Lung microvascular endothelial cell (primary cell): ENCODE measurements at places on chromosomes 3 and 15. TPM values are rescaled to one million over a fixed set of nuclear protein-coding genes. Genes with fewer than 3 reads are reported as not detected.
A peak's percentile ranks its signal among the peaks of the same experiment; 100 is the strongest.

GRCh38 chr3:138946663-138947494 lies at the start of the genes FOXL2 and FOXL2NB:
TSS of gene FOXL2 (minus strand) at chr3:138947137. CDS start at chr3:138946722, 415 bp downstream.
TSS of gene FOXL2NB (plus strand) at chr3:138947217. CDS start at chr3:138947365, 148 bp downstream.
- no peak for DNase-seq

Gene PCBP4
- total RNA-seq, result 15.0 and 19.2 TPM in 2 replicates

Gene FBLN2
- total RNA-seq, result 2.6 and 10.9 TPM in 2 replicates

DNA sequence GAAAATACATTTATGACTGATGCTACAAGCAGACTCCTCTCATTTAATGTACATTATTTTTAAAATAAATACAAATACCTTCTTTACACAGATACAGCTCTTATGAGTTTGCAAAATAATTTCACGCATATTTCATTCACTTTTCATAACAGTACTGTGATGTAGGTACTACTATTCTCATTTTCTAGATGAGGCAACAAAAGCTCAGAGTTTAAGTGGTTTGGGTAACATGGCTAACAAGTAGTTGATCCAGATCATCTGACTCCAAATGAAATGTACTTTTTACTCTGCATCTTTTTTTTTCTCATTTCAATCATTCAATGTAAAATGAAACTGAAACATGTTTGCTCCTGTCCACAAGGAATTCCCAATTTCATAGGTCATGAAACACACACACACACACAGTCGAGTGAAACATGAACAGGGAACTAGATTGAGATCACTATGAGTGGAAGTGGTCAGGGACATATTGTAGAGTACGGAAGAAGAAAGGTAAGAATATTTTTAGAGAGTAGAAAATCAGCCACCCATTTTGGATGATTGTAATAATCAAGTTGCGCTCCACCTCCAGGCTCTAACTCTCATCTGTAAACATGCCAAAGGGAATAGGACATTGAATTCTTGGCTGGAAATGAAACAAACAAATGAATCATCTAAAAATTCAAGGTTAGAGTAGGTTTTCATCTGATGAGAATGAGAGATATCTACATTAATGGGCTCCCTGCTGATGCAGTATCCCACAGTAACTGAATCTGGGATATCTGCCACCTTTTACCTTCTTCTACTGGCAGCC lies 92.4 kb downstream of the CLDN1 start:
- peak; percentile 73 for DNase-seq

DNA sequence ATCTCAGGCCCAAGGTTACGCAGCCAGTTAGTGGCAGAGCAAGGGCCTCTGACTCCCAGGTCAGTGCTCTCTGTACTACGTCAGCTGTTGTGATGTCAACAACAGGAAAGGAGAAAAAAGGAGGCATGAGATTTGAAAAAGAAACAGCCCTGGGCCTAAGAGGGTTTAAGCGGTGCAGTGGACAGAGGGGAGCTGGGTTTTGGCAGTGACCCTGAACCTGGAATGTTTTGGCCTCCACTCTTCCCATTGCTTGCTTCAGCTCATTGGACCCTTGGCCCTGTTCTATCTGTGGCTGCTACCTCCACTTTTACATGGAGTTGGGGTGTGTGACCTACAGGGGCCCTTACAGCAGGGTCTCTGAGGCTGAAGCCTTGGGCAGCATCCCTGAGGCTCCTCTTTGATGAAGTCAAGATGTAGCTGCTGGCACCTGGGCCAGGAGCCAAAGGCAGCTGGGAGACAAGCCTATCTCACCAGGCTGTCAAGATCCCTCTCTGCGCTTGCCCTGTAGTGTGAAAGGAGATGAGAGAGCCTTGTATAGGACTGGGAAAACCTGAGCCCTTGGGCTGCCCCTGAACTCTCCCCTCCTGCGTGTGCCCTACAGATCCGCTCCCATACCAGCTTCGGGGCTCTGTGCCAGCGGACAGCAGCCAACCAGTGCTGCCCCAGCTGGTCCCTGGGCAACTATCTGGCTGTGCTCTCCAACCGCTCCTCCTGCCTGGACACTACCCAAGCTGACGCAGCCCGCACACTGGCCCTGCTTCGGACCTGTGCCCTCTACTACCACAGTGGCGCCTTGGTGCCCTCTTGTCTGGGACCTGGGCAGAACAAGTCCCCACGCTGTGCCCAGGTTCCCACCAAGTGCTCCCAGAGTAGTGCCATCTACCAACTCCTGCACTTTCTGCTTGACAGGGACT lies 8.7 kb downstream of the DISP2 start:
- no peak for DNase-seq

- DNase-seq, result no peak
These were observed 126.4 kb upstream of the FAM3D start for GRCh38 chr3:58792921-58793451.

DNA sequence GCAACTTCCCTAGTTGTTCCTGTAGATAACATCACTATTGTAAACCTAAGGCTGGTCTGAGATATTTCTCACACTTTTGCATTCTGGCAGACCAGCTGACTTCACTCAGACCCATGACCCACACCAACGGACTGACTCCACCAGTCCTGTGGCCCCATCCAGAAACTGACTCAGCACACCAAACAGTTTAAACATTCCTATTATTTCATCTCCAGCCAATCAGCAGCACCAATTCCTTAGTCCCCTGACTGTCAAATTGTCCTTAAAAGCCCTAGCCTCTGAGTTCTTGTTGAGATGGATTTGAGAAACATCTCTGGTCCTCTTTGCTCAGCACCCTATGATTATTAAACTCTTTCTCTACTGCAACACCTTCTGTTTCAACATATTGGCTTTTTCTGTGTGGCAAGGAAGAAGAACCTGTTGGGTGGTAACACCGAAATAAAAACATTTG lies 12.2 kb upstream of the IDH2 start:
- no peak for DNase-seq

Gene TMCO5A
- total RNA-seq, result not detected in 2 replicates

- DNase-seq, result no peak
These were observed 12.3 kb upstream of the ULK4 start for GRCh38 chr3:41974223-41974622.

- DNase-seq, result peak; percentile 6
These were observed 34.5 kb downstream of the ZFAND6 start for GRCh38 chr15:80093854-80094418.

DNA sequence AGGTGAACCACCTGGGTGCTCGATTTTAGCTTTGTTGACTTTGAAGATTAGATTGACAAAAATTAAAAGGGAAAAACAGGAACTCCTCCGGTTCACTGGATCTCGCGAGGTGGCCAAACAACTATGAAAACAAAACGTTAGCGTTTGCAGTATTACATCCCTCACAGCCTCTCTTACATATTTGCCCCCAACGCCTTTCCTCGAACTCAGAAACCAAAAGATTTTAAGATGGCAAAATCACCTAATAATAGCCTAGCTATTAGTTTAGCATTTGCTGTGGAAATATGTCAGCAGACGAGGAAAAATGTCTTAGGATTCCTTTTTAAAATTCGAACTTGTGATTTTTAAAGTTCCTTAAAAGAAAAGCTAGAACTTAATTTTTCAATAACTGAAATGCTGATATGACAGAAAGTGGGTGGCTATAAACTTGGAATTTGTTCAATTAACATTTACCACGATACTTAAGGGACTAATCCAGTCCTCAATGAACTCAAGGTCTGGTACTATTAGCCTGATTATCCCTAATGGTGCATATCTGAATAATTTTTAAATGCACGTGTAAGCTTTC lies 491 bp upstream of the SENP7 start:
- no peak for DNase-seq

GRCh38 chr3:149816986-149817385 lies 4.0 kb downstream of the RNF13 start:
- peak; percentile 46 for DNase-seq

DNA sequence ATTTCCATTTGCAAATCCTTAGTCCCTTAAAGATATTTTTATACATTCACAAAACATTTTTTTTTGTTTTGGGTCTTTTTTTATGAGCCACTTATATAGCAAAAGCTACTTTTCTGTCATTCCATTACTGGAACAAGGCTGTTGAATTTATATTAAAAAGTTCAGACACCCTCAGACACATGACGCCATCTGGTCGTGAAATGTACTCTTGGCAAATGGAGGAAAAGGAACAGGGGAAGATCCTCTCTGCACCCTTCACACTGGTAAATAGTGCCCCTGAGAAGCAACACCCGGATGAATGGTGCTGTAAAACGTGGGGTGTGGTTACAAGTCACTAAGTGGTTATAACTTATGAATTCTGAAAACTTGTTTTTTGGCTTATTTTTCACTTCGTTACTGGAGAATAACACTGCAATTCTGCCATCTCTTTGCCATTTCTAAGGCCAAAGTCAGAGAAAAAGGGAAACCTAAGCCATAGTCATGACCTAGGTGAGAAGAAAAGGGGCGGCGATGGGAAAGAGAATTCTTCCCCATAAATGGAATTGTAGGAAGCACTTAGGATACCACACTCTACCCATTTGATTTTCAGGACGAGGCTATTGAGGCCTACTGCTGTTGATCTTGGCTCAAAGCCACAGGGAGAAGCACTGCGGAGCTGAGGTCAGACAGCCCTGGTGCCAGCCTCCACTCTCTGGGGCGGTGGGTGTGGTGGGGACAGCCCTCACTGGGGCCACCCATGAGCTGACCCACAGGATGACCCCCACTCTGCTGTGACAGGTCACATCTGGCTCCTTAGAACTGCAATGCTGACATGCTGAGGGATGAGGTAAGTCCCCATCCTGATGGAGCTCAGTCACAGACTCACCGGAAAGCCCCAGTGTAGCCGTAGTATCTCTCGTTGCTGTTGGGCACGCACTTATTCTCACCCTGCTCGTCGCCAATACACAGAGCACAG lies 21.9 kb downstream of the LTF start:
- peak; percentile 73 for DNase-seq

GRCh38 chr3:111956995-111957734 lies 21.7 kb upstream of the ABHD10 start:
- peak; percentile 90 for DNase-seq

Gene LRRC3B
- not detected in 2 replicates for total RNA-seq

- peak; percentile 23 for DNase-seq
These were observed 59.8 kb upstream of the THSD4 start for GRCh38 chr15:71055461-71055860.

DNA sequence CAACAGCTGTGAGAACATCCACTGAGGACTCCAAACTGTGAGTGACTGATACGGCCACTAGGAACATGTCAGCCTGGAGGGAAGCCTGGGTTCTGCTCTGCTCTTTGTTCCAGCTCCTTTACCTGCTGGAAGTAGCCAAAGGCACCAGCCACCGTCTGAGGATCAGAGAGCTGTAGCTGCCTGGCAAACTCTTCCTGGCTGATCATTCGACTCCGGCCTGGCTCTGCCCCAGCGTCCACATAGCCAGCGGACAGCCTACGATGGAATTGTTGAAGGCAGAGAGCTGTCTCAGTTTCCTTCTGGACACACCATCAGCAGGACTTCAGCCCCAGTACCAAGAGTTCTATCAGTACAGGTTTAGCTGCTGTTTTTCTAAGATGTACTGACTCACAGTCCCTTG lies 5.7 kb downstream of the LPCAT4 start:
- DNase-seq, result no peak

Gene CA12
- 0.22 and 0.40 TPM in 2 replicates for total RNA-seq

DNA sequence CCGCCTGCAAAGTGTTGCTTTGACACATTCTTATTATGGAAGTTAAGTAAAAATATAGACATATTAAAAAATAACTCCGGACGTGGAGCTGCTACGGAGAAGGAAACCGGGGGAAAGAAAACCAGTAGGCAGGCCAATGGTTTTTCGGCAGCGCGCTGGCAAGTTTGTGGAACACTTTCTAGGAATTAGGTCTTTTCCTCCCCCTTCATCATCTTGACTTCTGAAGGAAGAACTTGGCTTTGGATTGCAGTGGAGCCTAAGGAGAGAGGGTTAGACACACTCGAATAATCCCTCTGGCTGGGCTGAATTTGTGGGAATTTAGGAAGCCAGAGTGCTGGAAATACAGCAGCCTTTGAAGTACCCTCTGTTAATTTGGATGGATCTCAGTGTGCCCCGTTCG lies 317 bp downstream of the ROBO2 start:
- DNase-seq, result no peak

Gene RTP1
- not detected in 2 replicates for total RNA-seq

DNA sequence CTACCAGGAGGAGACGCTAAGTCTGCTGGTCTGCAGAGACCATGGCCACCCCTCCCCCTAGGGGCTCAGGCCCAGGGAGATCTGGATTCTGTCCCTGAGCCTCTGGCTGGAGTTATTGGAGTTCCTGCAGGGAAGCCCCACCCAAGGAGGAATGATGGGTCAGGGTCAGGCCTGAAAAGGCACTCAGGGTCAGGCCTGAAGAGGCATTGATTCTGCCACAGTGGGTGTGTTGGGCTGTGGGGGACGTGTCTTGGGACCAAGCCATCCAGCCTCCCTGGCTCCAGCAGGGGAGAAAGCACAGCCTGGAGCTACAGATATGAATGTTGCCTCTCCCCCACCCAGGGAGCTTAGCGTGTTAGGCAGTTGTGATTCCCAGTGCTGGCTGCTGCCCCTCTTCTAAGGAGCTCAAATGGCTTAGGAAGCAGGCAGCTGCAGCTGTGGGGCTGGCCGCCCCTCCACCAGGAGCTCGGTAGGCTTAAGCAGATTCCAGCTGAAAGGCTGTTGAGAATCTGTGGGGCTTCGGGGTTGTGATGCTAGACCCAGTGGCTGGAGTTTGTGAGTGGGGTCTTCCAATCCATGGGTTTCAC lies 176.7 kb downstream of the CHL1 start:
- no peak for DNase-seq
